ENCODE measurements at places on chromosomes 6 and 20.

DNA sequence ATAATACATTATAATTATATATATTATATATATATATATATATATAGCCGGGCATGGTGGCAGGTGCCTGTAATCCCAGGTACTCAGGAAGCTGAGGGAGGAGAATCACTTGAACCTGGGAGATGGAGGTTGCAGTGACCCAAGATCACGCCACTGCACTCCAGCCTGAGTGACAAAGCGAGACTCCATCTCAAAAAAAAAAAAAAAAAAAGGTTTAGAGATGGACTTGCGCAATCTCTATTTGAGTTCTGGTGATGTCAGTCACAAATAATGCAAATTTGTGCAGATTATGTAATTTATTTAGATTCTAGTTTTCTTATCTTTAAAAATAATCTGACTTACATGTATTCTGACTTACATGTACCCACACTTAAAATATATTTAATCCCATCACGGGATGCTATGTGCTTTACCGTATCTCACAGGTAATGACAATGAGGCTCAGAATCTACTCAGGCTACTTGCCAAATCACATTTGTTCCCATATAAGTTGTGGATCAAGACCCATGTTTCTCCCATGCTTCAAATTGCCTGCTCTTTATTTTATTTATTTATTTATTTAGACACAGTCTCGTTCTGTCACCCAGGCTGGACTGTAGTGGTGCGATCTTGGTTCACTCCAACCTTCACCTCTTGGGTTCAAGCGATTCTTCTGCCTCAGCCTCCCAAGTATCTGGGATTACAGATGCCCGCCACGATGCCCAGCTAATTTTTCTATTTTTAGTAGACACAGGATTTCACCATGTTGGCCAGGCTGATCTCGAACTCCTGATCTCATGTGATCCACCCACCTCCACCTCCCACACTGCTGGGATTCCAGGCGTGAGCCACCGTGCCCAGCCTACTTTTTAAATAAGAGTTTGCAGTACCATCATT is 7.6 kb upstream of the UST start:
- DNase-seq: no peak

DNA sequence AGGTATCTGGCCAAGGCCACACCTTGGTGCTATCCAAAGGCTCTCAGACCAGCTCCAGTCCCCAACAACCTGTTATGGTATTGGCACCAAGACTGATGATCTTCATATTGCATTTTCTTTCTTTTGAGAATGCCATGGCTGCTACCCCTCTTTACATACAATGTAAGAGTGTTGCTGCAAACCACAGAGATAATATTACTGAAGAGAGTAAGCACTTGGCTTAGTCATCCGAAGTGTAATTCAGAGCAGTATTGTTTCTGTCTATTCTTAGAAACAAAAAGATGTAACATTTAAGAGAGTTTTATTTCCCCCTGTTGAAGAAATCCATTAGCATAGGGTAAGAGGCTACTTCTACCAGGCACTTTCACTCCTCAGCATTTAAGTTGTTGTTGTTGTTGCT is 212.5 kb downstream of the C6orf118 start:
- DNase-seq: no peak

DNA sequence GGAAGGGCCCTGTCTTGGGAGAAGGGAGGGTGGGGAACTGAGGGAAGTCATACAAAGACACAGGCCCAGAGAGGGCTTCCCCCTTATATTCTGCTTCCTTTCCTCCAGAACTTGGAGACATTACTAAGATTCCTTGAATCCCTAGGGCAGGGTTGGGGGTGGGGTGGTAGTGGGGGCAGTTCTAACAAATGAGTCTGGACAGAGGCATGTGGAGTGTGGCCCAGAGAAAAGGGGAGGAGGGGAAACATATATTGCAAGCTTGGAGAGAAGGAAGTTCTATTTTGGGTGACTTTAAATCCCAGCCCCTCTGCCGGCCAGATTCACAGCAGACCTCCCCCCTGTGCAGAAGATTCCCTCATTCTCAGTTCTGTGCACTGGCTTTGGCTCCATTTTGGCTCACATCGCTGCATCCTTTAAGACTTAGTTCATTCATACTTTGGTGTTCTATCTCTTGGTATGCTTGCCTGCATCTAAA is 43.7 kb downstream of the DAAM2 start:
- no peak for DNase-seq

DNA sequence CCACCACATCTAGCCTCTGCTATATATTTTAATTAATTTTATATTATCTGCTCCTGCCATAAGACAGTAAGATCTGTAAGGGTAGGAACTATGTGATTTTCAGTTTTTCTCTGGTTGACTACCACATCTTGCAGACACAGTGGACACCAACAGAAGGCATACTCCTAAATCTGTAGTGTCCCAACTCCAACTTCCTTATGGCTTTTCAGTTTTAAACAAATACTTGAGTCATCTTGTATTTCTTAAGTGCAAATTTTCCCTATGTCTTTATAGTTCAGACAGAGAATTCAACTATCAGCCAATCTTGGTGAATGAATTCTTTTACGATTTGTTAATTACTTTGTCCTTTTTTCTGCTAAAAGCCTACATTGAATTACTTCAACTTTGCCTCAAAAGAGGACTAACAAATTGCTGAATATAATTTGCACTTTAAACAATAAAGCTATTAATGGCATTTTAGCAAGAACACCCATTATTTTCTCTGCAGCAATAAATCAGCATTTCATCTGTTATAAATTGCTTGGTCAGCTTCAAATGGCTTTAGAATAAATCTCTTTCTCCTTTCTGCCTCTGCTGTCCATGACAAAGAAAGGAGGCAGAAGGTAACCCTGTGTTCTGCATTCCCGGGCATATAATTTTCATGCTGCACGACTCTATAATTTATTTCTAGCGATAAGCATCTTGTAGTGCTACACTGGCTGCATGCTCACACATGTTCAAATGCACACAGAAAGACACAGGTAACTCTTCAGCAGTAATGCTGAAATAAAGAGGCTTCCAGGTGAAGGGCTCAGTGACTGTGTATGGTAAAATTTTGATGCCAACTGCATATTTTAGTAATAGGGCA is 144.8 kb downstream of the BACH2 start:
- no peak for DNase-seq

DNA sequence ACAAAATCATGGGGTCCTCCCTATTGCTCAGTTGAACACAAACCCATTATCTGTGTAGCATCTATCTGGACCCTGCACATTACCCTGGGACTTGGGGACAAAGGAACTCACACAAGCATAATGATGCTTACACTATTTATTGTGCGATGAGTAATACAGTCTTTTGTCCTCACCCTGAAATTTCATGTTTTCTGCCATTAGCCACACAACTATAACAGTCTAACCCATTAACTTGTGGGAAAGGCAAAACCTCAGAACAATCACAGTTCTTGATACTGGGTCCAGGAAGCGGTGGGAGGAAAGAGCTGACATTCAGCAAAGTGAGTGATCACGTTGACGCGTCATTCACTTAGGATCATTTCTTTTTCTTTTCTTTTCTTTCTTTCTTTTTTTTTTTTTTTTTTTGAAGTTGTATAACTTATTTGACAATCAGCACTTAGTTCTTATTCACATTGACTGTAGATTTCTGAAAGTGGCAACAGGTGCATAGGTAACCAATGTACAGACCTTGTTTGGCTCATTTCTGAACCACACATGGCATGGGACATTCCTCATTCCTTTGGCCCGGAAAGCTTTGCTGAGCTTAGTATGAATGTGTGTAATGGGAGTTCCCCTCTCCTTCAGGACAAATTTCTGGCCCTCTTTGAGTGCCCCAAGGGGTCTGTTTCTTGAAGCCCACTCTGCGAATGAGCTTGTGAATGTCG is 94.8 kb upstream of the CNKSR3 start:
- DNase-seq: peak; percentile 11

DNA sequence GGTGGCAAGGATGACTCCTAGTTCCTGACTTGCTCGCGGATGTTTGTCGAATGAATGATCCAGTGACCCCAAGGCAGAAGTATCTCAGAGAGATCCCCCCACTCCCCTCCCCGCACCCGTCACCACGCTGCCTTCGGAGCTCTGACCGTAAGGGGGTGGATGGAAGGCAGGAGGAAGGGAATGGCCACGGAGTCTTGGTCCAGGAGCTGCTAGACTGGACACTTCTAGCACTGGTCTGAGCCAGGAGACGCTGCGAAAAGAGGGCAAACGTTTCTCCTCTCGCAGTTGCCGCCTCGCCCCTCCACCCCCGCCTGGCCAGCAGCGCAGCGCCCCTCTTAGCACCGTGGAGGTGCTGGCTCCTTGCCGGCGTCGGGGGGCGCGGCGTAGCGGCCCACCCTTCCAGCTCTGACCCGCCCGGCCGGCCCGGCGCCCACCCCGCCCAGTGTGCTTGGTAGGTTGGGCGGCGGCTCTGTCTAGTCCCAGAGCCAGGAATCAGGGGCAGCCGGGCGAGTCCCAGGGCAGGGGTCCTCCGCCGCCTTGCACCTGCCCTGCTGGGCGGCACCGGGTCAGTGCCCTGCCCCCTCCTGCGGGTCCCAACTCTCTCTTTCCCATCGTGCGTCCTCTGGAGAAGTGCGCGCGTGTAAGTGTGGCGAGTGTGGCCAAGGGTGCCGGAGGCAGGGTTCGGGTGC is 2.4 kb upstream of the DBNDD2 start:
- DNase-seq: no peak

- DNase-seq: no peak
Measured at GRCh38 chr6:8731874-8732273, 296.5 kb upstream of the SLC35B3 start.

DNA sequence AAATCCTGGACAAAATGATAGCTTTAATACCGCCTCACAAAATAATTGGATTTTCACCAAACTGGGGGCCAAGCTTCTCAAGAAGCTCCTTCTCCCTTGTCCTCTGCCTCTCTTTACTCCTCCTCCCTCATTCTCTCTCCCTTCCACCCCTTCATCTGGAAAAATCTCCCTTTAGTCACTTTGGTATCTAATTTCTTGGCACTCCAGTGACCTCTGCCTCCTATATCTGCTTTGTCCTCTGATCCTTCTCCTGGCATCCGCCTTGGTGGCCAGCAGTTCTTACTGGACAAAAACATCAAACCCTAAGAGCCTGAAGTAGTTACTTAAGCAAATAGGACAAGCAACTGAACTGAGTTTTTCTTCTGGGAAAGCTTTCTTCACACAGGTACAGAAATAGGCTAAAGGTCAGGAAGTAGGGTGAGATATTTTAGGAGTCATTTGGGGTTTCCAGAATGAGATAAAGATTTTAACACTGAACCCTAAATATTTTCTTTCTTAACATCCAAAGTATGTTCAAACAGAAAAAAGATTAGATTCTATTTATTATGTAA is 220.7 kb downstream of the ARHGAP18 start:
- DNase-seq: no peak

DNA sequence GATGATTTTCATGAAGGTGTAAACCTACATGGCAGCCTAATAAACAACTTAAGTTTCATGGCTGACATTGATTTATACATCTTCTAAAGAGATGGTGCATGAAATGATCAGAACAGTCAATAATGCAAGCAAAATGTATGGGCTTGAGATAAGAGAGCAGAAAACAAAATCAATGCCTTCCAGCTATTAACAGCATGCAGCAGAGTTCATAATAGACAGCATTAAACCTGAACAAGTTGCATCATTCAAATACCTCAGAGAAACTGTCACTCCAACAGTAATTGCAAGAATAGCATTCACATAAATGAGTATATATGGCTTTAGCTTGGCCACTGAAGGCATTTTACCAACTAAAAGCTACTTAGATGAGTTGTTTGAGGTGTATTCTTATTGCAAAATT is 319.6 kb upstream of the ARID1B start:
- DNase-seq: no peak

GRCh38 chr6:29647927-29648642 is 8.8 kb upstream of the MOG start:
- DNase-seq: no peak

- peak; percentile 61 for DNase-seq
Measured at GRCh38 chr6:104682722-104683643, 176.7 kb downstream of the HACE1 start.

DNA sequence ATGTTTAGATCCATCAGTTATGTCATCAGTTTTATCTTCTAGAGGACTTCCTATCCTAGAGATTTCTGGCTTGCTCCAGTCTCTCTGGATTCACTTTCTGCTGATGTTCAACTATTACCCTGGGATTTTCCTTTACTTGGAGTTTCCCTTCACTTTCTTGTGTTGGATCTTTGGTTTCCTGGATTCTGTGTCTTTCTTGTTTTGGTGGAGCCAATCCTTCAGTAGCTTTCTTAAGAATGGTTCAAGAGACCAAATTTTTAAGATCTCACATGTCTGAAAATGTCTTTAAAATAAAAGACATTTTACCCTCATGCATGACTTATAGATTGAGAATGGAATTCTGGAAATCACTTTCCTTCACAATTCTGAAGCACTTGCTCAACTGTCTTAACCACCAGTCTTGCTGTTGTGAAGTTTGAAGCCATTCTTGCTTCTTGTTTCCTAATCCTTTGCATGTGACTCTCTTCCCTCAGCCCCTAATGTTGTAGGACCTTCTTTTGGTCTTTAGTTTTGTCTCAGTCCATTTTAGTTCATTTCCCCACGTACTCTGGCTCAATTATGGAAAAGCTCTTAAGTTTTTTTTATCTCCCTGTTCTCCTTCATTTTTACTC is 87.9 kb downstream of the ARID1B start:
- no peak for DNase-seq

GRCh38 chr6:31901415-31901952 is 402 bp downstream of the ZBTB12 start:
- peak; percentile 49 for DNase-seq

- no peak for DNase-seq
Measured at GRCh38 chr20:58173930-58174707, 54.3 kb downstream of the ANKRD60 start.

DNA sequence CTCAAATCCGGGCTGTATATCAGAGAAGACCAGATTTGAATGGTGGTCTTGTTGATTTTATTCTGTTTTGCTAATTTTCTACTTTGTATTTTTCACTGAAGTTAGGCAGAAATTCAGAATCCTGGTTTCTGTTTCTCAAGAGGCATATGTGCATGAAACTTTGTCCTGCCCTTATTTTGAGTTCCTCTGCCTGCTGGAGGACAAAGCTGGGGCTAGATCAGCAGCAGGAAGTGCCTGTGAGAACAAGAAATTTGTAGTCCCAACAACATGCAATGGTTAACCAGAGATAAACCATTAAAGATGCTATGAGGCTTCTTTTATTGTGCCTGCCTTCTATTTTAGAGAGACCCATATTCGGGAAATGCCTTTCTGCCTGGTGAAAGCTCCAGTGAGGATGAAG is 37.1 kb downstream of the BEND6 start:
- no peak for DNase-seq

DNA sequence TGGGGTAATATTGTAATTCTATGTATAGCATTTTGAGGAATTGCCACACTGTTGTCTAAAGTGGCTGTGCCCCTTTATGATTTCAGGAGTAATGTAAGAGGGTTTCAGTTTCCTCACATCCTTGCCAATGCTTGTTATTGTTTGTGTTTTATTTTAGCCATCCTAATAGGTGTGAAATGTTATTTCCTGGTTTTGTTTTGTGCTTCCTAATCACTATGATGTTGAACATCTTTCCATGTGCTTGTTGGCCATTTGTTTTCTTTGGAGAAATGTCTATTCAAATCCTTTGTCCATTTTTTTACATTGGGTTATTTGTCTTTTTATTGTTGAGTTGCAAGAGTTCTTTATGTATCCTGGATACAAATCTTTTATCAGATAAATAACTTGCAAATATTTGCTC is 97.3 kb upstream of the MLIP start:
- DNase-seq: no peak

GRCh38 chr6:37160922-37161778 is 8.8 kb upstream of the PIM1 start:
- no peak for DNase-seq
